ENCODE measurements at places on chromosomes 6 and 20.

GRCh38 chr6:31402324-31403282 lies 792 bp upstream of the MICA start:
- no peak for DNase-seq

DNA sequence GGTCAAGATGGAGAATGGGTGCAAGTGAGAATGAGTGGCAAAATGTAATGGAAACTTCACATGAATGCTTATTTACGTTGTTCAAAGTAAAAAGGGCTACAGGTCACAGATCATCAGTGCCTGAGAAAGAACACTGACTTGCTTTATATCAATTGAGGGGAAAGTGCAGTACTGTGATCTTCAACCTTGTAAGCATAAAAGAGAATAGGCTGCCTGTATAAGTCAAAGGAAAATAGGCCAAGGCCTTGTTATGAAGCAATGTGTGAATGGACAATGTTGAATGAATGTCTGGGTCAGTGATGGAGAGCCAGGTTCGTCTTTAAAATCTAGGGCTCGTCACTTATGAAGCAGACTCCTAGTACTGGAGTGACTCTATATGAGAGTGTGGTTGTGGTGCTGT lies 158.6 kb upstream of the NT5E start:
- DNase-seq = no peak

- DNase-seq = no peak
These were observed 16.3 kb upstream of the SLCO4A1 start for GRCh38 chr20:62625921-62626547.

DNA sequence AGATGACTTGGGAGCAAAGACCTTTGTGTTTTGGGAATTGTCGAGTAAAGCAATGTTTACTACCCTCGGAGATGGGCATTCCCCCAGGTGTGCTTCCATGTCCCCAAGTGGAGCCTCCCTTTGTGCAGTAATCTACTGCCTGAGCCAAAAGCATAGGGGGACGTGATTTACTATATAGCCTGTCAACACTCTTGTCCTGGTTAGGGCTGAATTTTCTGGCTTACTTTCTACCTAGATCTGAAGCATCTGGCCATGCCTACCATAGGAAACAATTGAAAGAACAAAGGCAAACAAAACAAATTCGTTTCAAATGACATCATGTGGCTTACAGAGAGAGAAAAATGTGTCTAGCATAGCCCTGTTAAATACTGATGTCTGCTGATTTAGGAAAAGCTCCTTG lies 350.6 kb downstream of the SAMD5 start:
- DNase-seq = no peak

DNA sequence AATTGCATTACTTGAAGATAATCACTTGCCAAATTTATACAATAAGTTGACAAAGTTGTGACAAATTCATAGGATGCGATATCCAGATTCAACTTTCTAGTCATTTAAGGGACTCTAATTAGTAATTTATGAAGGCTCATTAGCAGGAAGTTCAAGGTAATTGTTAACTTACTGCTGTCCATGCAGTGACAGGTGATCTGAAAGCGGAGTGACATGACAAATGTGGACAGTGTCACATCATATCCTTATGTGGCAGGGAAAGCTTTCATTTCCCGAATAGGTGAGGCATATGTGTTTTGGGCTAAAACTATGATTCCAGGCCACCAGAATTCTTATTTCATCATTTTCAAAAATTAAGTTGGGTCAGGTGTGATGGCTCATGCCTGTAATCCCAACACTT lies 115.9 kb upstream of the BMP2 start:
- DNase-seq = no peak

DNA sequence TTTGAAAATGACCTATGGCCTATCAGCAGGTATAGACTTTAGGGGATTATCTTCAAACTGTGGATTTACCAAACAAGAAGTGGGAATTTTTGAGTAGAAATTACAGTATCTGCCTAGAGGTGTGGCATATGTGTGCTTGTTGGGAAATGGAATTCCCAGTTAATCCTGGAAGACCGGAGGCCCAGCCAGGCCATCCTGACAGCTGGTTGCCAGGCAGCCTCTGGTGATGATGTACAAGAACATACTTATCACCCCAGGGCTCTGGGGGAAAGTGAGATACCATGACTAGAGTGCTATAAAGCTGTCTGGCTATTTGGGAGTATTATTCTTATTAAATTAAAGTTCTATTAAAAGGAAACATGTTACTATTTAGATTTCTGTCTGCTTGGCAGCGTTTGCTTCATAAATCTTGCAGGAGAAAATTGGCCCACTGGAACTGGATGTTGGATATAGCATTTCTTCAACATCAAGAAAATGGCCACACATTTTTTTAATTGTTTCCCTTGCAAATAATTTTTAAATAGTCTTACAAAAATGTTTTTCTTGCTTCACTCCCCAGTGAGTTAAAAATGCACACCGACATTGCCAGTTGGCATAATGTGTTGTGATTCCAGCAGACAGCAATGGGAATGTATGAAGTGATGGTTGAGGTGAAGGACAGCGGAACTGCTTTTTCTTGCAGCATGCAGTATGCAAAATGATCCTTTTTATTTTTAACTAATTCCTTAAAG lies 187.8 kb downstream of the MYLK4 start:
- DNase-seq = no peak

DNA sequence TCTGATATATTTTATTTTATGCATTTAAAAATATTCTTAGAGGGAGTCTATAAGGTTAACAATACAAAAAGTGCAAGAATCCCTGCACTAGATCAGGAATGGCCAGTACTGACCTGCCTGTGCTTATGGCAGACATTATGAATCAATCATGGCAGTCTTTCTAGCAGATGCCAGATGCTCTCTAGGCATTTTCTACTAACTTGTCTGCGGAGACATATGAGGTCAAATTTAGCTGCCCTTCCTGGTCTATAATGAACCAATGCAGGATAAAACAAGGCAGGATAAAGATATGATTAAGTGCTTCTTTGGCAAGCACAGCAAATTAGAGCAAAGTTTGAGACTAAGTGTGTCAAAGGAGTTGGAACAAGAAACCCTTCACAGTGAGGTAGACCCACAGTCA lies 46.6 kb upstream of the RNF24 start:
- no peak for DNase-seq

GRCh38 chr6:137148306-137149034 lies 25.0 kb downstream of the IL22RA2 start:
- no peak for DNase-seq

DNA sequence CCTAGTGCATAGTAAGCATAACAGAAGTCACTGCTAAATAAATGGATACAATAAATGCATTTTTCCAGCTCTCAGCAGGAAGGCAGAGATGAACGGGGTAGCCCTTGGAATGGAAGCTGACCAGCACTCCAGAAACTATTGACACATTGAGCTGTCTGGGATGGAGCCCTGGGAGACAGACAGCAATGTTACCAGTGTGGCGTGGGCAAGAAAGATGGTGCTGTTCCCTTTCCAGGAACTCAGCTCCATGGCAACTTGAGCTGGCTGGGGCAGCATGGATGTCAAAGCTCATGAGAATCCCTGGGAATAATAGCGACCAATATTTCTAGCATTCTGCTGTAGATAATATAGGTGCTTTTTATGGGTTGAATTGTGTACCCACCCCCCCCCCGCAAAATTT lies 104.3 kb upstream of the PTPRT start:
- no peak for DNase-seq

DNA sequence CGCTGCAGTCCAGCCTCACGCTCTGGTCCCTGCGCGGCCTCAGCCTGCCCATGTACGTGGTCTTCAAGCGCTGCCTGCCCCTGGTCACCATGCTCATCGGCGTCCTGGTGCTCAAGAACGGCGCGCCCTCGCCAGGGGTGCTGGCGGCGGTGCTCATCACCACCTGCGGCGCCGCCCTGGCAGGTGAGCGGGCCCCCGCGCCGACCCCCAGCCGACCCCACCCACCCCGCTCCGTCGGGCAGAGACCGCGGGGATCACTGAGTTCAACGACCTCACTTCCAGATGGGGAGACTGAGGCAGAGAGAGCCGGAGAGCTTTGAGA lies 545 bp downstream of the SLC35D3 start:
- no peak for DNase-seq

DNA sequence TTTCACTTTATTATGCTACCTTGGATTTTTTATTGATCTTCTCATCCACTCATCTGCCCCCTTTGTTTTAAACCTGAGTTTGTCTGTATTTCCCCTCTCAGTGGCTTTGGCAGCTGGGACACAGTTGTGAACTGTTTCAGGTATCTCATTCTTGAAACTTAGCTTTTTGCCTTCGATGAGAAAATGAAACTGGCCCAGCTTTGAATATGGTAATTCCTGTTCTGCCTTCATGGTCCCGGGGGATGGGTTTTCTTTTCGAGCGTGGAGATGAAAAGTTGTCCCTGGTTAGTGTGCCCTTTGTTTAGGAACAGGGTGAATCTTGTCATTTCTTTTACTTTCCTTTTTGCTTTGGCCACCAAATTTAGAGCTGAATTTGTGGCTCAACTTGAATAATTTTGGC lies 25.6 kb downstream of the DHX35 start:
- no peak for DNase-seq

GRCh38 chr6:170047823-170048222 lies 243.1 kb downstream of the DLL1 start:
- no peak for DNase-seq

GRCh38 chr6:110449541-110449895 lies 26.9 kb downstream of the SLC22A16 start:
- no peak for DNase-seq

DNA sequence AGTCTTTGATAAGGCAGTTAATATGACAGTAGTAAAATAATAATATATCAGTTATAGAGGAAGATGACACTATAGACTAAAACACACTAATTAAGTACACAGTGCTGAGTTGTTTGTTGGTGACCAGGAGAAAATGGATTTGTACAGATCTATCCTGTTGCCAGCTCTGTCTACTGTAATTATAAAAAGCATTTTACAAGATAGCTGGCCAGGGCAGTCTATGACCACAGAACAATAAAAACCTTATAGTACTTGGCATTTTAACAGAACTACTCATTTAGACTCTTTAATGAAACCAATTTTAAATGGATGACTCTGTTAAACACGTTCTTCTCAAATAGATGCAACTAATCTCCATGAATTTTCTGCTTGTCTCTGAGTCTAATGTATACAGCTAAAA lies 367.5 kb downstream of the BTBD9 start:
- DNase-seq = no peak

GRCh38 chr6:163370464-163371117 lies 43.9 kb upstream of the QKI start:
- no peak for DNase-seq

GRCh38 chr20:17786221-17786718 lies 86.5 kb downstream of the BANF2 start:
- DNase-seq = no peak

GRCh38 chr6:168690271-168690670 lies 249.3 kb downstream of the SMOC2 start:
- DNase-seq = no peak

DNA sequence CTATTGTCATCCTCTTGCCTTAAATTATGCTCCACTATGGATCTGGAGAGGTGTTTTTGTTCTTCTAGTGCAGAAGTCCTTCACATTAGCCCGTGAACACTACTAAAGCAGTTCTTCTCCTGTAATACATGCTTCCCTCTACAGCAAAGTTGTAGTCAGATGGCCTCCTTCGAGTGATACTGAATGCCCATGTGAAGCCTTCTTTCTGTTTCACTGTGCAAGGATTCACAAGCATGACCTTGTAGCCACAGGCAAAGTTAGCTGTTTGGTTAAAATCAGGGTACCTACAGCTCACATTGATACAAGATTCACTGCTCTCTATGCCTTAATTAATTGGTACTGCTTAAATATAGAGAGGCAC lies 47.6 kb downstream of the ARHGAP18 start:
- no peak for DNase-seq

- DNase-seq = no peak
These were observed 428.7 kb upstream of the SOX4 start for GRCh38 chr6:21164768-21165326.

DNA sequence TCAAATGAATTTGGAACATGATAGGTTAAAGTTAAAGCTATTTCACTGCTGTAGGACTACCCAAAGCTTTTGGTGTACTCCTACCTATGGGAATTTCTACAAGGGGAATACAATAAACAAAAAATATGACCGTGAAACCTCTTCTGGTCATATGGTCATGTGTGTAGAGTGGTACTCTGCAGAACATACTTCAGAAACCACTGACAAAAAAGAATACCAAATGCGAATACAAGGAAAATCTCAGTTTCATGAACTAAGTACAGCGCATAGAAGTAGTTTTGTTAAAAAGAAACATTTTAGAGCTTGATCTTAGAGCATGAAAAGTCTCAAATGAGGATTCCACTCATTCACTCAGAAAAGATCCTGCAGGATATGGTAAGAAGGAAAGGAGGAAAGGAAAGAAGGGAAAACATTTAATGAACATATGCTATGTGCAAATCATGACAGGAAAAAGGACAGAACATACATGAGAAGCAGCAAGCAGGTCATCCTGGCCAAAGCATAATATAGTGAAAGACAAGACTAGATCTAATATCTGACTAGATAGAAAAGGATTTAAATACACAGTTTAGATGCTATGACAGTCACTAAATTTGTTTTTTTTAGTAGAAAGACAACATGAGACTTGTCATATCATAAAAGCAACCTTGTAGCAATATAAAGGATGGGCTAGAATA lies 36.5 kb downstream of the SNX14 start:
- no peak for DNase-seq

DNA sequence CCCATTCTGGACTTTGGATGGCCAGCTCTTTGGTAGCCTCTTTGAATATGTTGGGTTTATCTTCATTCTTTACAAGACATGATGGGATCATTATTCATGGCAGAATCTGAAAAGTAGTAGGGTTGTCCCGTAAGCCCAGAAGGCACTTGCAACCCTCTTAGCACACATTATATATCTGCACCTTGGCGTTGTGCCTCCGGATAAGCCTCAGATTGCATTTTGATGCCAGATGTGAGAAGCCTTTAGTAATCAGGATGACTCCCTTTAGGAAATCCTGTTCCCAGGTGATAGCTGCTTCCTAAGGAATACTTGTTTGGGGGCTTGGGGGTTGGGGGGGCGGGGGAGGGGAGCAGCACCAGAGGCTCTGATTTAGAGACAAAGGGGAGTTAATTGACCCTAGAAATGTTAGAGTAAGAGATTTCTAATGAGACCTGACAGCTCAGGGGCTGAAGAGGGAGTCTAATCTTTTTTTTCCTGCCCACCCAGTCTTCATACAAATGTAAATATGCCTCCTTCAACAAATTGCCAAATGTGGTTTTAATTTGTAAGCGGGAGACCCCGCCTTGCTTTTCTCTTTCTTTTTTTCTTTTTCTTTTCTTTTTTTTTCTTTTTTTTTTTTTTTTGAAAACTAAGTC lies 55.1 kb downstream of the JAG1 start:
- no peak for DNase-seq

DNA sequence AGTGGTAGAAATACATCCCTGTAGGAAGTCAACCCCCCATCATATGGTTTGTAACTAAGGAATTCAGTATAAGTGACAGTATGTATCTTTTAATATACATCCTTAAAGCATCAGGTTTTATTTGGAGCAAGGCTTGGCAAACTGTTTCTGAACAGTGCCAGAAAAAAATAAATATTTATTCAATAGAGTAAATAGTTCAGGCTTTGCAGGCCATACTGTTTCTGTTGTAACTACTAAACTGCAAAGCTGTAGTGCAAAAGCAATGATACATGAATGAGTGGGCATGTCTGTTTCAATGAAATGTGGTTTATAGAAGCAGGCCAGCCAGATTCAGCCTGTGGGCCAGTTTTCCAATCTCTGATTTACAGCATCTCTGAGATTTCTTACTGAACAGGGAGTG lies 977 bp downstream of the MEI4 start:
- DNase-seq = no peak

- no peak for DNase-seq
These were observed 48.5 kb upstream of the PDYN start for GRCh38 chr20:2042400-2042799.

Data from SK-N-DZ (cell line).